ENCODE measurements at places on chromosomes 4 and X.

GRCh38 chr4:173318240-173318639, 15.9 kb downstream of the HMGB2 start:
- no peak for DNase-seq

GRCh38 chrX:105658136-105658535, 164.2 kb upstream of the NRK start:
- DNase-seq: no peak

DNA sequence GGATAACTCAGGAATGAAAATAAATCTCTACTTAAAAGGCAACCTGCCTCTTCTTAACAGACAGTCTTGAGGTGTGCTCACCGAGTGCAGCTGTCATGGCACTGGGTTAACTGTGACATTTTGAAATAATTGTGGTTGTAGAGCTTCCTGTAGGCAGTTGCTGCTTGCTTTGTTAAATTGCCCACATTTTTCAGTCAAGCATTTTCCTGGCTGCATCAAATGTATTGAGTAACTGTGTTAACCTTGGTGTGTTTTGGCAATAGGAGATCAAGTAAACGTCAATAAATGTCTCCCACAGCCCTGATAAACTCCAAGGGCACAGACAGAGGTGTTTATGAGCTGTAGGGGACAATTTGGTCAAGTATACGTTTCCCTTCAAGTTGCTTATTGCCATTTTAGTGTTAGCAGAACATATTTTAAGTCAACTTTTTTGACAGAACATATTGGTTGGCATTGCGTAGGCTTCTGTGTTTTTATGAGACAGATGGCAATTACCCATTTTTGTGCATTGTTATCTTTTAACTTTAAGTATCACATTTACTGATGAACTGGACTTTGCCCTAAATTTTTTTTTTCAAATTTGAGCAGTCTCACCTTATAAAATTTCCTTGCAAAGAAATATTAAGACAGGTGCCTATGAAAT, 527.4 kb downstream of the C4orf33 start:
- peak; percentile 9 for DNase-seq

DNA sequence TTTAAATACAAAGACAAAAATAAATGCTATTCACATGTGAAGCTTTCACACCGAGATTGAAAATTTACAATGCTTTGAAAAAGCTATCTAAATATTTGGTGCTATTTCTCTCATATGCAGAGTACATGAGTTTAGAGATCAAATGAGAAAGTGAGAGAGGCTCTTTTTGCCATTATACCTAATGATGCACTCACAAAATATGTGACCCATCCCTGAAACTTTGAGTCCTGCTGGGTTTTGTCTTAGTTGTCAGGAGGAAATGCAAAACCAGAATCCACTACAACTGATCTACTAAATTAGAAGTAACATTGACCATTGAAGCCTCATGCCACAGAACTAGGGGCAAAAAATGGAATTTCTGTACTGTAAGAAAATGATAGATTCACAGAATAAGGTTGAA, 251.7 kb downstream of the MAPK10 start:
- DNase-seq: no peak

DNA sequence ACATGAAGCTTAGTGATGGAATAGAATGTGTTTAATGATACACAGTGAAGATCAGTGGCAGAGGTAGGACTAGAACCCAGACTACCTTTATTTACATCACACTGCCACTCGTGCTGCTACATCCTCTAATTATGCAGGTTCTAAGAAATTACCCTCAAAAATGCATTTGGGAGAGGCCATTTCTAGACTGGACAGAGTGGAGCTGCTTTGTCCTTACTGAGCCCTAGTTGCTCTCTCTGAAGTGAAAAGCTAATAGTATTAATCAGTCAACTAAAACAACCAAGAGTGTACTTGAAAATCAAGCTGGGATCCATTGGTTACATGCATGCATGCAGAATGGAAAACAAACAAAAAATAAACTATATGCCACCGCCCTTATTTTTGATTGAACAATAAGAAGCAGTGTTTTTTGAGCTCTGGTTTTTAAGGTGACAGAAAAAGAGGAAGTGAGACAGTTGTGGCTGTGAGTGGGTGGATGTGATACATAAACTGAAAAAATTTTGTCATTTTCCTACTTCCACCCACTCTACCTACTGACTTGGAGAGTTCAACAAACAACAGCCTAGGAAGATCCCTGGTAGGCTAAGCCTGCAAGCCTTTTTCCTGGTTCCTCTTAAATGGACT, 6.8 kb upstream of the VSIG4 start:
- DNase-seq: peak; percentile 39

DNA sequence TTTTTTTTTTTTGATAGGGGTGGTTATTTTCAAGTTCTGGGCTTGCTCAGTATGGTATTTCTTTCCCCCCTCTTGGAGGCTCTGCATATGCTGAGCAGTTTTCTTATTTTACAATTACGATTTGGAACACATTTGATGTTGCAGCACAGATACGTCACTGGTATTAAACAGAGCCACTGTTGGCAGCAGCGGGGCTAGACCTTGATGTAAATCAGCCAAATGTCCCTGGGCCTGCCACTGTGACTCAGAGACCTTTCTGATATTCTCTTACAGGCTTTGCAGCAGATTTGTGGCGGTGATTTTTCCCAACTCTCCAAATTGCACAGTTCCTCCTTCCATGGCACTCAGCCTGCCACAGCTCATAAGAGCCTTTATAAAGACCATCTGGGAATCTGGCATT, 81.1 kb downstream of the VMA21 start:
- no peak for DNase-seq

DNA sequence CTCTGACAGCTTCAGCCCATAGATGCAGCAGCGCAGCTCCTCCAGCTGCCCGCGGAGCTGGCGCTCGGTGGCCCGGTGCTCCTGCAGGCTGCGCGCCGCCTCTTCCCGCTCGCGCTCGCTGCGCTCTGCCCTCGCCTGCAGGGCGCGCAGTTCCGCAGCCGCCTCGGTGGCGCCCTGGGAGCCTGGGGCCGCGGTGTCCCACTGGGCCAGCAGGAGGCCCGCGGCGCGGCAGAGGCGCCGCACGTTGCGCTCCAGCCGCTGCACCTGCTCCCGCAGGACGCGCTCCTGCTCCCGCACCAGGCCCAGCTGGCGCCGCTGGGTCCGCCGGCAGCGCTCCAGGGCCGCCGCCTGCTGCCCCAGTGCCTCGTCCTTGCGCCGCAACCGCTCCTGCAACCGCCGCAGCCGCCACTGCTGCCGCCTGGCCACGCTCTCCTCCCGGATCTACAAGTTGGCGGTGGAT, 10.1 kb downstream of the C4orf50 start:
- no peak for DNase-seq

- DNase-seq: no peak
Observed at GRCh38 chr4:8727546-8728510, 135.3 kb downstream of the CPZ start.

GRCh38 chr4:152160225-152160800, 375.6 kb downstream of the FBXW7 start:
- DNase-seq: no peak

GRCh38 chr4:67785528-67785927, 31.3 kb upstream of the GNRHR start:
- DNase-seq: no peak

DNA sequence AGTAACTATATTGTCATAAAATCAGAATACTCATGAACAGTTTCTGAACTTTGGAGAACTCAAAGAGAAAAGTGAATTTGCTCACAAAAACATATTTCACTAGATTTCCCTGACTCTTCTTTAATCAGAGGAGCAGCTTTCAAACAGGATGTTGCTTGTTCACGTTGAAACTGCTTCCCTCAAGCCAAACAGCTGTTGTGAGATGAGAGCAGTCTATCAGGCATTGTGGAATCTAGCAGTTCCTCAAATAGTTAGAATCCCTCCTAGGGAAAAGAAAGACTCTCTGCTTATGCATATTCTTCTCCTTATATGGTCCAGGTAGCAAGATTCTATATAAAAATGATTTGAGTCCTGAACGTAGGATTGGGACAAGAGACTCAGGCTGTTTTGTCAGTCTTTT, 1012.1 kb downstream of the FAM133A start:
- no peak for DNase-seq

- DNase-seq: no peak
Observed at GRCh38 chr4:9988933-9989332, 32.4 kb downstream of the SLC2A9 start.

- DNase-seq: no peak
Observed at GRCh38 chrX:24231641-24232179, 82.2 kb downstream of the SUPT20HL2 start.

GRCh38 chrX:143853488-143853887, 30.4 kb upstream of the UBE2NL start:
- no peak for DNase-seq

DNA sequence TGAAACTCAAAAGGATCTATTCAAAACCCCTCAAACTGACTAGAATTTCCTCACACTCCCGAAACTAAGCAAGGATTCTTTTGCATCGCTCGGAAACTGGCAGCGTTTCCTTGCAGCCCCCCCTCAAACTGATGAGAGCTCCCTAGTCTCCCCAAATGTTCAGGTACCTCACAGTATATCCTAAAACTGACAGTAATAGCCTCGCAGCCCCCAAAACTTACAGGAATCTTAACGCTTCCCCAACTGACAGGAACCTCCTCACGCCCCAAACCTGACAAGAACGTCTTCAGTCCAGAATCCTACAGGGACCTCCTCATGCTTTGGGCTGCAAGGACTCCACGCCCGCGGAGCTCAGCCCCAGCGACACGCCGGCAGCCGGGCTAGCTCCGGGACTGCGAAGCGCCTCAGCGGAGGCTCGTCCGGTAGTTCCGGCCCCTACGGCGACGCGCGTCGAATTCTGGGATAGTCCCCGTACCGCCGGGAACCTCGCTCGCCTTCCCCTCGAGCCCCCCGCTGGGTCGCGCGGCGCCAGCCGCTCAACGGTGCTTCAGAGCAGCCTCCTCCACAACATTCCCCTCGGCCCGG, 640 bp downstream of the PHF8 start:
- DNase-seq: peak; percentile 24
